ENCODE measurements at places on chromosomes 13 and 19. TPM values are rescaled to one million over a fixed set of nuclear protein-coding genes. Genes with fewer than 3 reads are reported as not detected.

- no peak for DNase-seq
These were observed 38.7 kb downstream of the SKA3 start for GRCh38 chr13:21137696-21138095.

GRCh38 chr13:64164435-64164834, 2748.8 kb upstream of the PCDH20 start:
- no peak for DNase-seq

DNA sequence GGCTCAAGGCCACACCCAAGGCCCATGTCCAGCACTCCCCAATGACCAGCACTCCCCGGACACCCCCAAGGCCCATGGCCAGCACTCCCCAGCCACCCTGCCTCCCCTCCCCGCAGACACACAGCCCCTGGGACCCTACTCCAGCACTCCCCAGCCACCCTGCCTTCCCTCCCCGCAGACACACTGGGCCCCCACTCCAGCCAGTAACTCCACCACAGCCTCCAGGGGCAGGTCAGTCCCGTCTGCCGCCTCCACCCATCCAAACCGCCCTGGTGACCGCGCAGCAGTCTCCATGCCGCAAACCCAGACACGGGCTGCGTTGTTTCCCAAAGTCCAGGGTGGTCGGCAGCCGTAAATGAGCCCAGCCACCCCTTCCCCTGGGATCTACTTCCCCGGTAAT, 70.7 kb downstream of the SPACA7 start:
- DNase-seq, result no peak

DNA sequence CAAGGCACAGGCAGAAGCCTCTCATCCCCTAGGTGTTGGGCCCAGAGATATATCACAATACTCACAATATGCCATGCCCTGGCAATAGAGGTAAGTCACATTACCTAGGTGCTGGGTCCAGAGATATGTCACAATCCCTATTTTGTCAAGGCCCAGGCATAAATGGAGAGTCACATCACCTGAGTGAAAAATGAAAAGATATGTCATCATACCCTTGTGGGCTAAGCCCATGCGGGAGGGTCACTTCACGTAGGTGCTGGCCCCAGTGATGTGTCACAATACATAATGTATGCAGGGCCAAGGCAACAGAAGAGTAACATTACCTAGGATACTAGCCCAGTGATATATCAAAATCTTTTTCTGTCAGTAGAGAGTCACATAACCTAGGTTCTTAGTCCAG, 127.0 kb downstream of the ZNF675 start:
- no peak for DNase-seq

DNA sequence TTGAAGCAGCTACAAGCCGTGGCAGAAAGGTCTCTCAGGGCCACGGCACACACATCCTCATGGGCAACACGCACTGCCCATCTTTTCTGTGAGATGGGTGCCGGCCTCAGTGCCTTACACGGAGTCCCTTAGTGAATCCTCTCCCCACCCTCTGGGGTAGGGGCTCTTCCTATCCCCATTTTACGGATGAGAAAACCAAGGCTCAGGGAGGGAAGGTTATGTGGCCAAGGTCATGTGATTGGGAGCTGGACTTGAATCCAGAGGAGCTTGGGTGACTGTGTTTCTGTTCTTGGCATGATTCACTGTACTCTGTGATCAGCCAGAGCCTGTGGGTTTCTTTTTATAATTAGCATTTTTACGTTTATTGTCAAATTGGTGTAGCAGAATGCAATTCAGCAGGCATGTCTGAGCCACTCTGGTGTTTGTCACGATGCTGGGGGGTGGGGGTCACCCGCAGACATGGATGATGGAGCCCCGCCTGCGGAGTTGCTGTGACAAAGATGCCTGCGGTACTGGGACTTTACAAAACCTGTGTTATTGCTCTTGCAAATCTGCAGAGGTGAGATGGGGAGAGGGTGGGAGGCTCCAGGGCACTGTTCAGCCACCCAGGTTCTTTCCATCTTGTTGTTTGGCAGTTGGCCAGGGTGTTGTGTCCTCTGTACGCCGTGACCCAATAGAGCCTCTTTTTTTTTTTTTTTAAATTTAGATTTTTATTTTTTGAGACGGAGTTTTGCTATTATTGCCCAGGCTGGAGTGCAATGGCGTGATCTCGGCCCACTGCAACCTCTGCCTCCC, 4.5 kb downstream of the SCN1B start:
- DNase-seq, result no peak

DNA sequence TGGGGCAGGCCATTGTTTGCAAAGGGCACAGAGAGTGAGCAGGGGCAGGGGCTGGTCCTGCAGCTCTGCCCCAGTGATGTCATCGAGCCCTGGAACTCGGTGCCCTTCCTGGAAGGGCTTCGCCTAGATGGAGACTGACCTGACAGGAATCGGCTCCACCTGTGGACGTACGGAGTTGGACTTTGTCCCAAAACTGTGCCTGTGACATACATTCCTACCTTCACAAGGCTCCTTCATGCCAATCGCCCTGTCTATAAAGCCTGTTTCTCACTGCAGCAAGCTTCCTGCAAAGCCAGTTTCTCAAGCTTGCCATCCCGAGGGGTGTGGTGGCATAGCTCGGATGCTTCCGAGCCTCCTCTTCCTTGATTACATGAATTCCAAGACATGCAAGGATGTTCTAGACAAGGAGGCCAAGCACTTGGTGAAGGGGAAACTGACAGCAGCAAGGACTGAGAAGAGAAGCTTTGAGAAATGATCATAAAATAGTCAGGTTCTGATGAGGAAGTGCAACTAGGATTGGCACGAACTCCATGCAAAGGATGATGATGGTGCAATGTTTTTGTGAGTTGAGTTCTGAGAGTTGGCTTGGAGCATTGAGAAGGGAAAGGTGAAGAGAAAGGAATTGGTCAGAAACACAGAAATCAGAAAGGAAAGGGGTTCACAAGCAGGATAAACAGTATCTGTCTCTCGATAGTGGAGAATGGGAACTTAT, 73.6 kb upstream of the STK24 start:
- DNase-seq, result no peak

GRCh38 chr19:29551774-29552173, 26.0 kb downstream of the VSTM2B start:
- DNase-seq, result no peak

DNA sequence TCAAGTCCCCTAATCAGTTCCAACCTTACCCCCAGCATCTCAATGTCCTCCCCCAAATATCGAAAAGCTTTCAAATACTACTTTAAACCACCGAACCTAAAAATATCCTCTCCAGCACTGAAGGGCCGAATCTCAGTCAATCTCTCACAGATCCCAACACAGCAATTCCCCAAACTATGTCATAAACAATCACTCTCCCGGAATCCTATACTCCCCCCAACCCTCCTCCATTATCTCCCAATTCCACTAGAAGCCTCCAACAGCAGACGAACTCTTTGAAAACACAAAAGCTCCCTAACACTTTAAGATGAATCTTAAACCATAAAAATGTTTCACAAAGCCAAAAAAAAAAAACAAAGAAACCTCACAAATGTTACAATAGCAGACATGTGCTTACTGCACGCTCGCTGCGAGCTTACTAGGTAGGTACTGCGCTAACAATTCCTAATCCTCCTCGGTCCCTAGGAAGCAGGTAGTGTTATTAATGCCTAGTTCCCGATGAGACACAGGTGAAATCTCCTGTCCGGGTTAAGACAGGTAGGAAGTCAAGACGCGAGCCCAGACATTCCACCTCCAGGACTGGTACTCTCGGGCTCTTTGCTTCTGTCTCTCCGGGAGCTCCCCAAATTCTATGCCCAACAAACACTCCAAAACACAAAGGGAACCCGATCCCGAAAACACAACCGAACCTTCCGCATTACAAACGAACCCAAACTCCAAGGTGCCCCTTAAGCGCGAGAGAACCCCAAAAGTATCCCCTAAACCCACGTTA, 14.2 kb downstream of the FBXO46 start:
- DNase-seq, result no peak

- DNase-seq, result peak; percentile 70
These were observed at the start of gene ZNF730 for GRCh38 chr19:23116802-23117571. Gene ZNF730, plus strand, starts transcription at chr19:23117025. Its CDS starts 149 bp downstream, at chr19:23117174.

DNA sequence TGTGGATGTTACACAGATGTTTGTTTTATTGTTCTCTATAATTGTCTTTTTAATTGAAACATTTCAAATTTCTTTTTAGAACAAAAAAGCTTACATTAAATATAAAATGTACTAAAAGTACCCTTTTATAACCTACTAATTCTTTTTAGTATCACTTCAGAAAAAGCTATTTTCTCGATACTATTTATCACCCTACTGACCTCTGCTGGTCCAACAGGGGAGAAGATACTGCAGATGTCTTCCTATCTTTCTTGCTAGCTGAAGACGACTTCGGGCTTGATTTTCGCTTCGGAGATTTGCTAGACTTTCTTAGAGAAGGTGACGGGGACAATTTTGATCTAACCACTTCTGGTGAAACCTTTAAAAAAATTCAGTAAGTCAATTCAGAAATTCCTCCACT, 42.4 kb downstream of the ZC3H13 start:
- DNase-seq, result no peak

GRCh38 chr19:1019980-1020867, 699 bp downstream of the TMEM259 start:
- DNase-seq, result no peak

DNA sequence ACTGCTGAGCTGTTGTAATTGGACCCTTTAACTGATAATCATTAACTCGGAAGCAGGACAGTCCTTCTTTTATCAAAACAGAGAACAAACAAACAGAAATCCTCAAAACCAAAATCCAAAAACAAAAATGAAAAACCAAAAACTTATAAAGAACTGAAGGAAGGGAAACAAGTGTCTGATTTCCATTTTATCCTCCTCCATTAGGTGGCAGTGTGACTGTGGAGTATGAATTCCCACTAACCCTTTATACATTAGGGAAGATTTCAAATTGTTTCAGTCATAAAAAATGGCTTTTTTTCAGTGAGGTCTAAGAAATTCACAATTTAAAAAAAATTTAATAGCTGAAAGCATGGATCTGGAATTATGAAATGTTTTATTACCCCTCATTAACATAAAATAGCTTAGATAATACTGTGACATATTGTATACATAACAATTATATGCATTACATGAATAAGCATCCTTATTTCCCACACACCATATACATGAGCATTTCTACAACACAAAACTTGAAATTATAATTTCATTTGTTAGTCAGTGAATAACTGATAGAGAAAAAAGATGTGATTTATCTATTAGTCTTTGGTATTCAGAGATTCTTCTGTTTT, 1074.3 kb upstream of the PCDH9 start:
- DNase-seq, result peak; percentile 7

CNN1 gene
- 11.8 TPM for total RNA-seq

NALCN gene
- 1.8 TPM for total RNA-seq

ZNF563 gene
- total RNA-seq, result 3.7 TPM

ADGRE3 gene
- total RNA-seq, result not detected

IGFLR1 gene
- 8.8 TPM for total RNA-seq

PIAS4 gene
- total RNA-seq, result 38.1 TPM

PABPC3 gene
- 0.58 TPM for total RNA-seq

ZNF714 gene
- 4.7 TPM for total RNA-seq
